ENCODE measurements at places on chromosomes 4 and X. TPM values are rescaled to one million over a fixed set of nuclear protein-coding genes. Genes with fewer than 3 reads are reported as not detected.

CCDC110 gene
- total RNA-seq = not detected

ADAM29 gene
- total RNA-seq = not detected

TLR7 gene
- not detected for total RNA-seq

STK26 gene
- total RNA-seq = 71.2 TPM

ZNF630 gene
- total RNA-seq = 1.6 TPM

IL3RA gene
- 0.27 TPM for total RNA-seq

LONRF3 gene
- 11.8 TPM for total RNA-seq

NRK gene
- total RNA-seq = not detected

FMR1NB gene
- total RNA-seq = not detected

GPR143 gene
- not detected for total RNA-seq
